ENCODE measurements at places on chromosomes 3 and 15.

GRCh38 chr3:721086-721485 is 371.7 kb upstream of the CNTN6 start:
- DNase-seq, result no peak

- no peak for DNase-seq
These were observed 928.9 kb upstream of the NR2F2 start for GRCh38 chr15:95401587-95401986.

DNA sequence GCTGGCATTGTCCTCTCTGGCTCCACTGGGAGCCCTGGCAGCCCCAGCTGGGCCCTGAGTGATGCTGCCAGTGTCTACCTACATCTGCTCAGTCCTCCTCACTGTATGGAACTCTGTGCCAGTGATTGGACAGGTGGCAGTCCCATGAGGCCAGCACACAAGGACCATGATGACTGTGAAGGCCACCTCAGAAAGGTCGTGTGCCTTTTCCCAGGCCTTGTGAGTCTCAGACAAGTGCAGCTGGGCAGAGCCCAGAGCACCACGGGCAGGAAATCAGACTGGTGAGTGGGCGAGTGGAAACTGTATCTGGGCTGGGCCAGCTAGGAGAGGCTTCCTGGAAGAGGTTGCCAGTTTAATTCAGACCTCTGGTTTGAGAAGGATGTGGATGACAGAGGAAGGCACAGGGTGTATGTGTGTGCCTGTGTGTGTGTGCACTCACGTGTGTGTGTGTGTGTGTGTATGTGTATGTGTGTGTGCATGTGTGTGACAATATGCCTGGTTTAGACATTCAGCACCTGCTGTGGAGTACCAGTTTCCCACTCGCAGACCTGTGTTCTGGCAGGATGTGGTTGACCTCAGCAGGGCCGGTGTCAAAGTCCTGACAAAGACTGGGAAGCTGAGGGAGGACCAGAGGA is 7.0 kb downstream of the MAPKAPK3 start:
- peak; percentile 19 for DNase-seq

- DNase-seq, result no peak
These were observed 124.7 kb downstream of the WNT5A start for GRCh38 chr3:55362210-55362960.

DNA sequence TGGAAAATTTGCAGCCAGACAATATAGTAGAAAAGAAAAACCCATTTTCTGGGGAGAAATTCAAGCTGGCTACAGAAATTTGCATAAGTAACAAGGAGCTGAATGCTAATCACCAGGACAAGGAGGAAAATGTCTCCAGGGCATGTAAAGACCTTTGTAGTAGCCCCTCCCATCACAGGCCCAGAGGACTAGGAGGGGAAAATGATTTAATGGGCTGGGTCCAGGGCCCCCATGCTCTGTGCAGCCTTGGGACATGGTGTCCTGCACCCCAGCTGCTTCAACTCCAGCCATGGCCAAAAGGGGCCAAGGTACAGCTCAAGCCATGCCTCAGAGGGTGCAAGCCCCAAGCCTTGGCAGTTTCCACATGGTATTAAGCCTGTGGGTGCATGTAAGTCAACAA is 197.6 kb upstream of the POU1F1 start:
- no peak for DNase-seq

DNA sequence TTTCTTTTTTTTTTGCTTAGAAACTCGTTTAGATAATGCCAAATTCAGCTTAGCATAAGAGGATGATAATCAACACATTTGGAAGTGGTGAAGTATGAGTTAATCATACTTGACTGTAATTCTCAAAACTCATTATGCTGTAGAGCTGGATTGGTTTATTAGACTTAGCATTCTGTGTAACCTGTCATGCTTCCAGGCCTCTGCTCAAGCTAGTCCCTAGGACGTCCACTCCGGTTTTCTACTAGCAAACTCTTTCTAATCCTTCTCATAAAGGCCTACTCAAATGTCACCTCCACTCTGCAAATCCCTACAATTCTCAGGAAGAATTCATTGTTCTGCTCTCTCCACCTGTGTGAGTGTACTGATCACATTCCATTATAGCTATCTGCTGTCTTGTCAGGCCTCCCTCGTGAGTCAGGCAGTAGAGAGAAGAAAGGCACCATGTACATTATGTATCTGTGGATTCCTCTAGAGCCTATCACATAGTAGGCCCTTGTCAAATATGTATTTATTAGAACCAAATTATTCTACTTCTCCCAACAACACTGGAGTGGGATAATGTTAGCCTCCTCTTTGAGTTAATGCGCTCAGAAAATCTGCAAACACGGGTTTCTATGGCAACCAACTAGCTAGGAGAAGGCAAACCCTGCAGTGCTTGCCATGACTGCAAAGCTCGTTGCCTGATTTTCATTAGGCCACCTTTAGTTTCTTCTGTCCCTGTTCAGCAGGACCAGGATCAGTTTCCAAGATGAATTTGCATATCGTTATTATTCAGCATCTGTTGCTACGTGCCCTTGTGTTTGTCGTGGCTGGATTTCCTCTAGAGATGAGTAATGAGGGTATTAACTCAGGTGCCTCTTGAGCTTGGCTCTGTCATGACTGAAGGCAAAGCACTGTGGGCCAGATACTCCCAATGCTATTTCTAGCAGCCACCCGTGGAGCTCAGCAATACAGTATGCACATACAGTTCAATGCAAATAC is 30.7 kb downstream of the ATP13A5 start:
- no peak for DNase-seq

DNA sequence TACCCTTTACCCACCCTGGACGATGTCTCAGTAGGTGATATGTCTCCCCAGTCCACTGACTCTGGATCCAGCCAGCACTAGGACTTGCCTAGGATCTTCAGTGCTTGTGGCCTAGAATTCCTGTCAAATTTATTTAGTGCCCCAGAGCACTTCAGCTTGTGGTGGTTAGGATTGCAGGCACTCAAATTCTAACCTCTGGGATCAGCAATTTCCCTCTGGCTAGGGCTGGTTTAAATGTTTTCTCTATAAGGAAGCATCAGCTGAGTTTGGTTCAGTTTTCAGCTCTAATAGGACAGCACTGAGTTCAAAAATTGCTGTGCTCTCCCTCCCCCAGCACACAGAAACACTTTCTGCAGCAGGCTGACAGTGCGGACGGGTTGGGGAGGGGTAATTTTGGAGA is 8.1 kb downstream of the OR5H6 start:
- DNase-seq, result no peak

DNA sequence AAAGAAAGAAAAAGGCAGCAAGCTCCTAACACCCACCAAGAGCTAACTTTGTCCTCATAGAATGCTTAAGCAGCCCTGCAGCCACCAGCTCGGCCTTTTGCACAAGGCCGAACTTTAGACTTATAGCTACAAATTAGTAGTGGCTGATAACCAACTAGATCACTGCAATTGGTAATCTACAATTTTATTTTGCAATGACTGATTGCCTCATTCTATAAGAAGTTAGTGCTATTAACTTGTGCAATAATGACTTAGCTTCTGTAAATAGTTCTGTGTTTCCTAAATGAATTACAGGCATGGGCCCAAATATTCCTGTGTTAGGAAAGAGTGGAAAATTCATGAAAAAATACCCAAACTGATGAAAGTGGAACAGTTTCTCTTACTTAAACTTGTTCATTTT is 284.8 kb upstream of the CFAP20DC start:
- no peak for DNase-seq

GRCh38 chr3:143078883-143079282 is 40.7 kb upstream of the CHST2 start:
- no peak for DNase-seq

- DNase-seq, result no peak
These were observed 5.6 kb downstream of the FOXL2 start for GRCh38 chr3:138941259-138941885.

DNA sequence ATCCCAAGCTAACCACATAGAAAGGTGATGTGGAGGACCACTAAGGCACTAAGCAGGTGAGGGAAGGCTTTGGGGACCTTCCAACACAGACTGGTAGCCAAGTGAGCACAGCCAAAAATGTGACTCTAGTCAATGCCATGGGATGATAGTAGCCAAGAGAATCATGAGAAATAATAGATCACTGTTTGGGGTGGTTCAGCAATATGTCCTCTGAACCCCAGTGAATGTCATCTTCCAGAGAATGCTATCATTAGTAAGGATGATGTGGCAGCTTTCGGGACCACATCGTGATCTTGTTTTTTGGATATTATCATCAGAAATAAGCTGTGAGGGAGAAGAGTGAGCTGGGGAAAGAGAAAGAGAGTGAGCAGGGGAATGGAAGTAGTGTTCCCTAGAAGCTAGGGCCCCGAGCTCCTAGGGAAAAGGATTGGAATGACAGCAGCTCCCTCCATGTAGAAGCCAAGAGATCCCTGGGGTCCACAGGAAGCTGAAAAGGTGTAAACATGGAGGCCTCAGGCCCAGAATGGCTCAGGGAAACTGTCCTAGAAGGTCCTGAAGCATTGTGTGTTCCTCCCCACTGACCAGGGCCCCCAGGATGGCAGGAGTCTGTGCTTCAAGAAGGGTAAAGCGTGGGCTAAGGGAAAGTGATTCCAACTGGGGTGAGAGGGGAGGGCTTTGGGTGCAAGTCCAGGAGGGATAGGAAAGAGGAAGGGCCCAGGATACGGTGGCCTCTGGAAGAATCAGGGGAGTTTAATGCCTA is 56.6 kb upstream of the KLF13 start:
- no peak for DNase-seq

- no peak for DNase-seq
These were observed 42.9 kb downstream of the HAPLN3 start for GRCh38 chr15:88852476-88852875.

DNA sequence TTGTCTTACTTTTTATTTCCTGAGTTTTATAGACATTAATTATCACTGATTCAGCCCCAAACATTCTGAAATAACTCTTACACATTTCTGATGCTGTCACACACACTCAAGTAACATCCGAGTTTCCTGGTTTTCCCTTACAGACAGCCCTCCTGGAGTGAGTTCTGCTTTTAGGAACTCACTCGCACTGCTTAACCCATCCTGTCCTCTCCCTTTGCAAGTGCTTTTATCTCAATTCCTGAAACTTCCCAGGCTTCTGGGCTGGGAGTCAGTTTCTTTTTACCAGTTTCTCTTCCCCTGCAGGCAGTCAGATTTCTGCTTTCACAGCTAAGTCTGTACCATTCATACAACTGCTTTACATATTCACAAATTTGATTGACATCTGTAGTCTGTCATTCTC is 15.6 kb upstream of the SH3GL3 start:
- no peak for DNase-seq

- DNase-seq, result no peak
These were observed 17.5 kb downstream of the RGMA start for GRCh38 chr15:93071469-93071936.

DNA sequence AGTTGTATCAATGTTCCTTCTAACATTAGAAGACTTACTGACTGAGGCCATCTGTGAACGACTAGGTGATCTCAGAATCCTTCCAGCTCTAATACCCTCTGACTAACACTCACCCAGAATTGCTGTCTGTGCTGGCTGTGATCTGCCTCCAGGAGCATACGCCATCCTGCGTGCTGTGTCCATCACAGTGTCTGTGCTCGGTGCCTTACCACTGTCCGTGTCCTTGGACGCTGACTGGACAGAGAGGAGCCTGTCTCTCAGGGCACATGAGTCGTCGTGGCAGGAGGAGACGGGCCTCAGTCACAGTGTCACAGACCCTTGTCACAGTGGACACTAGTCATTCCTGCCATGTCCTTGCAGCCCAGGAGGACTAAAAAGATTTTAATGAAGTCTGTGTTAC is 83.1 kb downstream of the LMLN start:
- no peak for DNase-seq

- DNase-seq, result no peak
These were observed 517.0 kb upstream of the NAALADL2 start for GRCh38 chr3:174342171-174342570.

- no peak for DNase-seq
These were observed 858.9 kb upstream of the CFAP20DC start for GRCh38 chr3:59908701-59909100.

DNA sequence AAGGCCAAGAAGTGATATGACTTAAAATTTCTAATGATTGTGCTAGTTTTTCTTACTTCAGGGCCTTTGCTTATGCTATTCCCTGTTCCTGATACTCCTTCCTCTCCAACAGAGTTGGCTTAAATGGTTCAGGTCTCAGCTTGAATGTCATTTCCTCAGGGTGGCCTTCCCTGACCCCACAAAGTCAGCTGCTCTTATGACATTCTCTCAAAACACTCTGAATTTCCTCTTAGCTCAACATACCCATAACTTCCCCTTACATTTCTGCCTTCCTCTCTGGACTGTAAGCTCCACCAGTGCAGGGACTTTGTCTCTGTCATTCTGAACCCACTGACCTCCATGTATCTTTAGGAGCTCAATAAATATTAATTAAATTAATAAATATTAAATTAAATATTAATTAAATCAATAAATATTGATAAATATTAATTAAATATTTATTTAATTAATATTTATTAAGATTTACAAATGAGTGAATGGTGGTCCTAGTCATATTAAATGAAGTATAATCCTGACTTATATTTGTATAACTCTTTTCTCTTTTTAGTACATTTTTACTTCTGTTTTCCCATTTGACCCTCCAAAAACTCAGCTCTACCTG is 17.9 kb upstream of the TMCC1 start:
- no peak for DNase-seq

DNA sequence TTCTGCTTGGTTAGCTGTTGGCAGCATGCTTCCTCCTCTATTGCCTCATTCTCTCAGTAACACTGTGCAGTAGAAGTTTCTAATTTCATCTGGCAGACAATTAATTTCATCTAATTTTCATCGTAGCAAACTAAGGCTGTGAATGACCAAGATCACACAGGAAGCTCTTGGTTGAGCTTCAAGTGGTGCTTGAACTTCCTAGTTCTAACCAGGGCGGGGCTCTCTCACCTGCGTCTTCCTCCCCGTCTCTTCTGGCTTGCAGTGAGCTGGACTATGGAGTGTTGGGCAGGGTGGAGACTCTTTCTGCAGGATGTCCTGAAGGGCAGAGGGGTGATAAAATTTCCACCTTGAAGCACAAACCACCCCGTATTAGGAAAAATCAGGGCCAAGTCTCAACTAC is 2.0 kb upstream of the IL16 start:
- no peak for DNase-seq

DNA sequence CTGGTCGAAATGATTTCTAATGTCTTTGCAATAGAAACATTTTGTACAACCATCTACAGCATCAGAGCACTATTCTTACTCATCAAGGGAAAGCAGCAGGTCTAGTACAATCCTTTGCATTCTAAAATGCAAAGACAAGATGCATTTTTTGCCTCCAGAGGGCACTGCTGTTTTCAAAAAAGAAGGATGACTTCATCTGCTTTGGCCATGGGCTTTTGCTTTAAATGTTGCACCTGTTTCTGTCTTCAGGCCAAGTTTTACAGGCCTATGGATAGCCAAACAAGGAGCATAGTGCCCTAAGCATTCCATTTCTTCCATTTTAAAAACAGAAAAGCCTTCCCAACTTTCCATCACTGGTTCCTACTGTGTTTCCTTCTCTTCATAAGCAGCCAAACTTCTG is 3.4 kb downstream of the PARP9 start:
- DNase-seq, result peak; percentile 69

DNA sequence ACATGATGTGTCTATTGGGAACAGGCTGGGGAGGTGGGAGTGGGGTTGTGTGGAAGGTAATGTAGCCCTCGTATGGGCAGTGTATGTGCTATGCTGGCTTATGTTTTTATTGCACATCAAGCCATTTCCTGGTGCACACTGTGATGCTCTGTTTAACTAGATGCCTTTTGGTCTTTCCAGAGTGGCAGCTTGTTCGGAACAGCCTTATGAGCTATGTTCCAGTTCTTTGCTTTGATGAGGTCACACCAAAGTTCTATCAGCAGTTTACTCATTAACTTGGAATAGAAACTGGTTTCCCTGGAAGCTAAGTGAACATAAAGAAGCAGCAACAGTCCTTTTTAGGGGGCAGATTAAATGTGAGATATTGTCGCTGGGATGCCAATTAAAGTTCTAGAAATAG is 133.9 kb downstream of the DIPK2A start:
- no peak for DNase-seq

All from stimulated activated naive CD4-positive, alpha-beta T cell (primary cell).